Thymus (tissue), 14 donors: ENCODE measurements at places on chromosomes 11 and 22. TPM values are rescaled to one million over a fixed set of nuclear protein-coding genes. Genes with fewer than 3 reads are reported as not detected.

DNA sequence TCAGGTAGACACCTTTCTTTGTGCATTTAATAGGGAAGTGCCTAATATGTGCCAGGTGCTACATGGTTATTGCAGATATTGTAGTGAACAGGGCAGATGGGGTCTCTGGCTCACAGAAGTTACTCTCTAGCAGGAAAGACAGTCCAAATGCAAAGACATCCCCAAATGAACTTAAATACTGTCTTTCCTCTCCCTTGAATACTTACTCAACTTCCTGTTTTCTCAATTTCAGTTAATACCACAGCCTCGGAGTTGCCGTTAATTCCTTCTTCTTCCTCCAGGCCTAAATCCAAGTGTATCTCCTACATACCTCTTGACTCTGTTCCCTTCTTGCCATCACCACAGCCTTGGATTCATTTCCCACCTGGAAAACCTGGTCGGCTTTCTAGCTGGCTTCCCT is 134.3 kb upstream of the SESN3 start:
- DNase-seq = no peak
- no peaks in the 10 kb centered on the region for H3K4me1 ChIP-seq
- no peak overlapping the region for H3K27ac ChIP-seq
- H3K27me3 ChIP-seq = no peaks in the 10 kb centered on the region
- H3K4me3 ChIP-seq = no peak overlapping the region
- no peaks in the 10 kb centered on the region for H3K36me3 ChIP-seq

The MOV10L1 gene
- total RNA-seq = 0.14 TPM

The KCNE3 gene
- 2.9 TPM for total RNA-seq

The SCN4B gene
- total RNA-seq = 2.1 TPM
